ENCODE measurements at places on chromosomes 12 and 14.
A peak's percentile ranks its signal among the peaks of the same experiment; 100 is the strongest.

DNA sequence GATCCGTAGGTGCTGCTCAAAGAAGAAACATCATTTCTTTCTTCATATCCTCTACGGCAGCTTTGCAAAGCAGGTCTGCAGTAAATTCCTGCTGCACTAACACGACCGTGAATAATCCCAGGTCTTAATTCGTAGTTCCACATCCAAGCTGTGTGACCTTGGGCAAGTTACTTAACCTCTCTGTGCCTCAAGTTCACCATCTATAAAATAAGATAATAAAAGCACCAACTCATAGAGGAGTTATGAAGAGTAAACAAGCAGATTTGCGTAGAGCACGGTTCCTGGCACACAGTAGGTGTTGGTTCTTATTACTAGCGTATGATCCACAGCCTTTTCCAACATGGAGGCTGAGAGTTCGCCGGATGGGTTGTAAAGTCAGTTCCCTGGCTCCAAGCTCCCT is 3.6 kb downstream of the NCOR2 start:
- DNase-seq, result no peak

- no peak for DNase-seq
These were observed 148.9 kb upstream of the MAX start for GRCh38 chr14:65251213-65251612.

DNA sequence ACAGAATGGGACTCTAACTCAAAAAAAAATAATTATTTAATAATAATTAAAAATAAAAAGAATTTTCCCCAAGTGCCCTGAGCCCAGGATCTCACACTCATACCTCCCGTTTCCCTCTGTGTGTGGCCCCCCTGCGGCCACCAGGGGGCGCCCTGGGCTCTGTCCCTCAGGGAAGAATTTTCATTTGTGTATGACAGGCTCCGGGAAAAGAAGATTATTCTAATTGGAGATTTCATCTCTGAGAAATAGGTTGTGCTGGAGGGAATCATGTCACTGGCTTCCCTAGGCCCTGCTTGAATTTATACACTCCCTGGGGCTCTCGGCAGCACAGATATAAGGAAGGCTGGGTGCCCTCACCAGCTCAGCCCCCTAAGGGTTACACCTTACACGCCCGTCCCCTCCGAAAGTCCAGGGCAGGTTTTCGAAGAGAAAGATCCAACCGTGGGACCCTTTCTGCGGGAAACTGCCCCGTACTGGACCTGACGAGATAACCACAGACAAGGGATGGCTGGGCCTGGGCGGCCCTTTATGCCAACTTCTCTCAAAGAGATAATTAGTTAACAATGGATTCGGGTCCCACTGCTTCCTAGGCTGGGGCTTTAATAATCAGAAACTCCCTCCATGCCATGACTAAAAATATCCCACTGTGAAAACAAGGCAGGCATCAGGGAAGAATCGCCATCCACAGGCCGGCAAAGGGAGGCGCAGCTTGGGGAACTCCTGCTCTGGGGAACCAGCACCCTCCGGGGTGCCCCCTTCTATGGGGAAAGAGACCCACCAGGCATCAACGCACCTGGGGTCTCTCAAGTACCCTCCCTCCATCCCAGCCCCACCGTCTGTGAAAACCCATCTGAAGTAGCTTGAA is 80.7 kb downstream of the KDM2B start:
- DNase-seq, result peak; percentile 69

DNA sequence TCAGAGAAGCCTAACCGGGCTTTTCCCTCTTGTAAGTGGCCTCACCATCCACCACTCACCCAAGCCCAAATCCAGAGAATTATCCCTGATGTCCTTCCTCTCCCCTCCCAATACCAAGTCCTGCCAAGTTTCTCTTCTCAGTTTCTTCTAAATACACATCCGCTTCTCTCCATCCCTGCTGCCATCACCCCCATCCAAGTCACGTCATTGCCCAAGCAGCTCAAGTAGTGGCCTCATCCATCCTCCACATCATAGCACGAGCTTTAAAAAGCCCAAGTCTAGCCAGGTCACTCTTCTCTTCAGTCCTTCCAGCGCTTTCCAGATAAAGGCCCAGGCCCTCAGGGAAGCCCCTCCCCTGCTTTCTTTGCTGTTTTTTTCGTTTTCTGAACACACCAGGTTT is 25.4 kb downstream of the IL31 start:
- DNase-seq, result no peak

- DNase-seq, result no peak
These were observed 42.1 kb downstream of the CCDC85C start for GRCh38 chr14:99561864-99562263.

DNA sequence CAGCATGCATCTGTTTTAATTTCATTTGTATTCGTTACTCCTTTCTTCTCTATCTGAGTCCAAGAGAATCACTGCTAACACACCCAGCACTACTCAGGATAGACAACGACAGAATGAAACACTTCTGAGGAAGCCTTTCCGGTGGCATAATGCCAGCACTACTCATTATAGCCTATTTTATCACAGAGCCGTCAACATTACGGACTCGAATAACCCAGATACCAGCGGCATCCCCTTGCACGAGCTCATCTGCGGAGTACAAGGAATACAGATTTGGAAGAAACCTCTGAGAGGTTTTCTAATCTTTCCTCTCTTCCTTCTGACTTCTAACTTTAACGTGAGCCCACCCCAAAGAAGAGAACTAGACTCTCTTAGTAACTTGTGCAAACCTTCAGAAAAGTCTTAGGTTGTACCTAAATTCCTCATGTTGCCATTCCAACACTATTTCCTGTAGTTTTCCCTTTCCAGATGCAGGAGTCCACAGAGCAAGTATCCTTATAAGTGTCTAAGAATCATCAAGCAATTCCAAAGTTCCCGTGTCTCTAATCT is 248.1 kb downstream of the APAF1 start:
- DNase-seq, result no peak

DNA sequence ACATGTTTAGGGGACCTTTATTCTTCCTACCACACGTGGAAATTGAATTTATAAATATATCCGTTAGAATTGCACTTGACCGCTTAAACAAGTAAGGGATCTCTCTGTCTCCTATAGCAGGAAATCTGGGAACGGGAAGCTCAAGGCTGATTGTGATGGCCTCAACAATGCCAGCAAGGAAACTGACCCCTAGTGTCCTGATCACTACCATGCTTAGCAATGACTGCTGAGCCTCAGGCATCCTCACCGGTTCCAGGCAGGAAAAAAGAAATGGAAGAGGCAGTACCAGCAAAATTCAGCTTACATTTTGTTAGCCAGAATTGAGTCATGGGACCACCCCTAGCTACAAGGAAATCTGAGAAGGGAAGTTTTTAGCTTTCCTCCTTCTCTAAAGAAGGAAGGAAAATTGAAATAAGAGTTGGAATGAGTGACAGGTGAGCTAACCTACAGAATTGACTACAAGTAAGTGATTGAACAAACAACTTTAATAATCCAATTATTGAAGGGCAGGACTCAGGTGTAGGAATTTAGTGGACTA is 43.9 kb upstream of the AMN1 start:
- DNase-seq, result no peak

GRCh38 chr12:79331870-79332269 is 358.9 kb downstream of the PAWR start:
- DNase-seq, result no peak

GRCh38 chr12:54017027-54017788 is 8.4 kb downstream of the HOXC8 start:
- no peak for DNase-seq

GRCh38 chr14:87251011-87251410 is 742.0 kb downstream of the GALC start:
- DNase-seq, result no peak

- no peak for DNase-seq
These were observed 52.2 kb downstream of the LRP6 start for GRCh38 chr12:12214635-12215131.

DNA sequence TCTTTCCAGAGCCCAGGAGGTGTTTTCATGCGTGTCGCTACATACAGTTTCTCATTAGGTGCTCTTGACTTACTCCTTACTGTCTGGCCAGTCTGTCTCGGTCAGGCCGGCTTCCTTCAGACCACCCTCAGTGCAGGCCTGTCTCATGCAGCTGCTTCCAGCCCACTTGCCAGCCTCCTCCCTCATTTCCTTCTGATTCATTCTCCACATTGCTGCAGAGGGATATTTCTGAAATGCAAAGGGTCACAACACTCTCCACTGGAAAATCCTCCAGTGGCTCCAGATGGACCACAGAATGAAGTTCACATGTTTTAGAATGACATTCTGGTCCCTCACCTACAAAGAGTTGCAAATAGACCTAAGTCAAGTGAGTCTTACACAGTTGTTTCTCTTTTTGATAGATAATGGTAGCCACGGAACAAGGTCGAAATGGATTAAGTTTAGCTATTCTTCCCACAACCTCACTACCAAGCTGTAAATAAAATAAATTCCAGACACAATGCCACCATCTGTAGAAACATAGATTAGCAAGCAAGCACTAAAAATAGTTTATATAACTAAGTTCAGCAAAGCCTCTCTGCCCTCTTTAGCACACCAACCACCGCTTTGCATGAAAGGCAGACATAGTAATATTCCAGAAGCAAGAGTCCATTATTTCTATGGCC is 146.9 kb downstream of the ESR2 start:
- no peak for DNase-seq

DNA sequence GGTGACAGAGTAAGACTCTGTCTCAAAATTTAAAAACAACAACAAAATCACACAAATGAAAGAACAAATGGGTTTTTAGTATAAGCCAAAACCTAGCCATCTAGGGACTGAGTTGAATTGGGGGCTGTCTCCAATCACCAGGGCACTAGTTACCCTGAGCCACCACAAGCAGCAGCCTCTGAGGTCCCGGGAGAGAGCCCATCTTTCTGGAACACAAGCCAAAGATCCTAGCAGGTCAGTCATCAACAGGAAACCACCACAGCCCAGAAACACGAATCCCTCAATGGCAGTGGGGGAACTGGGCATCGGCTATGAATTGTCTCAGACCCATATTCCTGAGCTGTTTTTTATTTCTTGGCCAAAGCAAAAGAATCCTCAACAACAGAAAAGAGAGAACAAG is 75.3 kb downstream of the KDM2B start:
- no peak for DNase-seq

- DNase-seq, result no peak
These were observed 45.5 kb upstream of the TMEM263 start for GRCh38 chr12:106910202-106910601.

DNA sequence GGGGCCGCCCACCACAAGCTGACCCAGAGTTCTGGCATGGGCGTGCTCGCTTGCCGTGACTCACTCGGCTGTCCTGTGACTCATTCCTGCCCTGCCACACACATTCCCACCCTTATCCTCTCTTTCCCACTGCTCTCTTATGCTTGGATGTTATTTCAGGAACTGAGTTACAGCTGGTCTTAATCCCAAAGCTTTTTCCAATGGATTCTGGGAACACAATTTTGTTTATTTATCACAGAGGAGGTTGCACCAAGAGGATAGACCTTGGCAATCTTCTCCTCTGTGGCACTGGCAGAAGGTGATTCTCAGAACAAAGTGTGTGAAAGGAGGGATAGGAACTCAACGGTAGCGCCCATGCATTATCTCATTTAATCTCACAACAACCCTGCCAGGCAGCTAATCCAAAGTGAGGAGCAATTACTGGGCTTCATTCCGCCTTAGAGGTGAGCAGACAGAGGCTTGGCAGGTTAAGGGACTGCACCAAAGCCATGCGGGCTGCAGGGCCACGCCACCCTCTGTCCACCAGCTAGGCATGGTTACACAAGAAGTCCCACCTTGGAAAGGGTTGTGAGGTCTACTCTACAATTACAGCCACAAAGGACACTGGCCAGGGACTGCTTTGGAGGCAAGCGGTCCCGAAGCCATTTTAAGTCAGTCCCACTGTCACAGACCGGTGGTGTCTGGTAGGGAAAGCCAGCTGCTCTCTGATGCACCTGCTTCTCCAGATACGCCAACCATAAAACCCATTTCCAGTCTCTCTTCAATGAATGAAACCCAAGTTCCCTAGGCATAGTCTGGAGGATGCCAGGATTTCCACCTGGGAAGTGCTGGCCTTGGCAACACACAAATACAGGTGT is 32.9 kb downstream of the SYNE3 start:
- DNase-seq, result no peak

- DNase-seq, result no peak
These were observed 48.2 kb upstream of the EEA1 start for GRCh38 chr12:92977326-92977725.

DNA sequence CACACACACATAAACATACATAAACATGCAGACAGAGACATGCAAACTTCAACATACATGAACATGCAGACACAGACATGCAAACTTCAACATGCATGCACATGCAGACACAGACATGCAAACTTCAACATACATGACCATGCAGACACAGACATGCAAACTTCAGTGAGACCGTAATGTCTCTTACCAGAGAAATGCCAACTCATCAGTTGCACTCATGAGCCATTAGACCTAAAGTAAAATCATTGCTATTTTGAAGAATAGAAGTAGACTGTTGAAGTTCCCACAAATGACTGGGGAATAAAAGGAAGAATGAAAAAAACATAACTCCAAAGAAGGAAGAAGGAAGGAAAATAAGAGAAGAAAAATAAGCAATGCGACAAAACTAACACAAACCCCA is 1044.0 kb upstream of the TMEM132C start:
- no peak for DNase-seq

GRCh38 chr12:80845639-80846038 is 92.1 kb downstream of the LIN7A start:
- DNase-seq, result no peak

DNA sequence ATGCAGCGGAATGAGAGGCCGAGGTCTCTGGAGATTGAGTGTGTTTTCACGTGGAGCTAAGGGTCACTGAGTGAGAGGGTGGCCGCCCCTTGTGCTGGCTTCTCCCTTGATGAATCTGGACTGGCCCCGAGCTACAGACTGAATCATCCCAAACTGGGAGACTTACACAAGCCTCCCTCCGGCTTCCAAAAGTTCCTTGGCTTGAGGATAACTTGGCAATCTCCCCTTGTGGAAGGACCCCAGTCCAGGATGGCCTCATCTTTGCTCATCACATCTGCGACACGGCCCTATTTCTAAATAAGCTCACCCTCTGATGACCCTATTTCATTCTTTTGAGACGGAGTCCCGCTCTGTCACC is 41.5 kb upstream of the FBRSL1 start:
- DNase-seq, result no peak

- no peak for DNase-seq
These were observed 39.4 kb upstream of the CSRNP2 start for GRCh38 chr12:51122844-51123243.

GRCh38 chr12:62190689-62191490 is 69.3 kb upstream of the USP15 start:
- DNase-seq, result no peak

GRCh38 chr12:6752167-6752920 is 597 bp downstream of the MLF2 start:
- DNase-seq, result no peak

- DNase-seq, result no peak
These were observed 393.0 kb upstream of the DCN start for GRCh38 chr12:91575630-91576029.

- no peak for DNase-seq
These were observed 41.3 kb downstream of the VDR start for GRCh38 chr12:47863467-47863866.

- no peak for DNase-seq
These were observed 31.8 kb downstream of the SLC35F4 start for GRCh38 chr14:57834001-57834598.

GRCh38 chr14:94593376-94593748 is 12.1 kb downstream of the SERPINA5 start:
- DNase-seq, result no peak
